Endothelial cell (in vitro differentiated cells): ENCODE measurements at places on chromosomes 16 and 17.

- no peak for DNase-seq
Observed at GRCh38 chr16:85015481-85016187, 4.3 kb upstream of the ZDHHC7 start.

DNA sequence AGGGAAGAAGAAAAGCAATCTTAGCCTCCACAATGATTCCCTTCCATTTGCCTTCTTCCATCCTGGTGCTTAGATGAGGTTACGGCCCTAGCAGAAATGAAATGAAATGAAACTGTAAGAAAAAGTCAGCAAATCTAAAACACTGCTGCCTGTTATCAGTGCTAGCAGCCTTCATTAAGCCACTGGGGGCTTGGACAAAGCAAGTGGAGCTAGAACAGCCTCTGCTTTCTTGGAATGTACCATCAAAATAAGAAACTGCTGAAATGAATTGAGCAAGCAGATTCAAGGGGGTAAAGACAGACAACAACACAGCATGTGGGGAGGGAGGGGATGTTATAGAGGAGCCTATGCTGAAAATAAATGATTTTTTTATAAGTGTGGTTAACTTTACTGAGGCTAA lies 5.1 kb downstream of the ANKFN1 start:
- DNase-seq: no peak

GRCh38 chr16:8847145-8847544 lies 21.7 kb downstream of the CARHSP1 start:
- DNase-seq: no peak

DNA sequence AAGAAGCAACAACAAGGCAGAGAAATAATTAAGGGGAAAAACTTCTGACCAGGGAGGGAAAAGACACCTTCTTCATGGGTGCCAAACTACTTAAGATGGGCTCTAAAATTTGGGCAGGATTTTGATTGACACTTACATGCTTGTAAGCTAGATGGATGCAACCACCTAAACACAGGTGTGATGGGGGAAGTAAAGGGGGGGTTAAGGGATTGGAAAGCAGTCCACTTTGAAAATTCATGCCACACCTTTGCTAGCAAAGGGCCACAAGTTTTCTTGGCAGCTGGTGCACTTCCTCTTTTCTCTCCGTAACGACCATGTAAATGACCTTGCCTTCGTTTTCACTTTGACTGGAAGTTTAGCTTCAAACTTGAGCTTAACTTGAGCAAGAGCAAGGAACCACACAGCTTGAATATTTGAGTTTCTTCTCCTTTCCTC lies 14.3 kb upstream of the PRKAR1A start:
- DNase-seq: no peak

- no peak for DNase-seq
Observed at GRCh38 chr16:76796416-76796815, 394.6 kb upstream of the MON1B start.

- no peak for DNase-seq
Observed at GRCh38 chr17:73489333-73489732, 154.9 kb downstream of the SDK2 start.

GRCh38 chr16:89426736-89427530 lies 63.4 kb downstream of the ANKRD11 start:
- no peak for DNase-seq

DNA sequence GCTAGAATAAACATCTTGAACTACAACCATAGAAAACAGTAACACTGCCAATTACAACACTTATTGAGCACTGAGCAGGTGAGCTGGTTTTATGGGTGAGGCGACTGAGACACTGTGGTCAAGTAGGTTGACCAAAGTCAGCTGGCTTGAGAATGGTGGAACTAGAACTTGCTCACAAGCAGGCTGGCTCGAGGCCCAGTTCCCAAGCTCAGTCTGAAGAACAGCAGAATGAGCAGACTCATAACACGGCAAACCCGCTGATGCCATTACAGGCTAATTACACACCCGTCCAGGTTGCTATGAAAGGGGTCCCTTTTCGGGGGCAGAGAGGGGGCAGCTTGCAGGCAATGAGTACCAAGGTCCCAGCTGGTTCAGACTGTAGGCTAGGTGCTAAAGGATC lies 6.5 kb downstream of the ZZEF1 start:
- no peak for DNase-seq

DNA sequence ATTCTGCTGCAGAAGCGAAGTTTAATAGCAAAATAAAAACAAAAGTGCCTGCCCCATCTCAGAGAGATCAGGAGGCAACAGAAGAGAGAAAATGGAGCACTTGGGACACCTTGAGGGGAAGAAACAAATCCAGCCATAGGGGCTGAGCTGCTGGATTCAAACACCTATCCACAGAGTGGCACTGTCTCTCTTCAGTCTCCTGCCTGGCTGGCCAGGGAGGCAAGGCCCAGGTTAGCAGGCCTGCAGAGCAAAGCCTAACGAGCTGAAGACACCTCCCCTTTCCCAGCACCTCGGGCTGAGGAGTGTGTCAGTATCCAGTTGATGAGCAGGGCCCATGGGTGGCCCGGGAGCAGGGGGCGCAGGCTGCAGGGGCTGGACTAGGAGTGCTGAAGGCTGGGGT lies 8.8 kb upstream of the KRT31 start:
- DNase-seq: no peak

GRCh38 chr16:30096862-30097563 lies 1.0 kb upstream of the YPEL3 start:
- DNase-seq: no peak

GRCh38 chr16:56657555-56658326 lies at the start of gene MT1F:
TSS of gene MT1F (plus strand) at chr16:56657959. CDS start at chr16:56658059, 100 bp downstream.
- no peak for DNase-seq

- DNase-seq: no peak
Observed at GRCh38 chr17:16294560-16294959, 58.7 kb downstream of the CENPV start.
